ENCODE measurements at places on chromosomes 16 and 17.

GRCh38 chr17:51261024-51261963, 948 bp downstream of the UTP18 start:
- no peak for DNase-seq

- DNase-seq = no peak
Observed at GRCh38 chr17:50794361-50794760, 27.0 kb upstream of the ANKRD40CL start.

DNA sequence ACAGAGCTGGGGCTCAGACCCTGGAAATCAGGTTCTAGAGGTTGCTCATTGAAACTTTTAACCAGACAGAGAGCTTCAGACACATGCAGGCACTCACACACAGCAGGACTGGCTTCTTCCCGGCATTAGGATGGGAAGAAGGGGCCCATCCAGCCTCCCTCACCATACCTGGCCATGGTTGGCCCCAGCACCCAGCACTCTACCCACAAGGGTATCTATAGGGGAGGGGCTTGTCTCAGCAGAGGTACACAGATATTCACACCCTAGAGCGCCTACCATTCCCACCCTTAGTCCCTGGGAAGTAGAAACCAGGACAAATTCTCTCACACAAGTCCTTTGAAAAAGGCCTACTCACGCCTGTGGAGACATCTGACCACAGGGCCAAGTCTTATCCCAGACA, 20.5 kb upstream of the CCL2 start:
- DNase-seq = no peak

- DNase-seq = no peak
Observed at GRCh38 chr17:31645351-31645750, 213.7 kb downstream of the COPRS start.

DNA sequence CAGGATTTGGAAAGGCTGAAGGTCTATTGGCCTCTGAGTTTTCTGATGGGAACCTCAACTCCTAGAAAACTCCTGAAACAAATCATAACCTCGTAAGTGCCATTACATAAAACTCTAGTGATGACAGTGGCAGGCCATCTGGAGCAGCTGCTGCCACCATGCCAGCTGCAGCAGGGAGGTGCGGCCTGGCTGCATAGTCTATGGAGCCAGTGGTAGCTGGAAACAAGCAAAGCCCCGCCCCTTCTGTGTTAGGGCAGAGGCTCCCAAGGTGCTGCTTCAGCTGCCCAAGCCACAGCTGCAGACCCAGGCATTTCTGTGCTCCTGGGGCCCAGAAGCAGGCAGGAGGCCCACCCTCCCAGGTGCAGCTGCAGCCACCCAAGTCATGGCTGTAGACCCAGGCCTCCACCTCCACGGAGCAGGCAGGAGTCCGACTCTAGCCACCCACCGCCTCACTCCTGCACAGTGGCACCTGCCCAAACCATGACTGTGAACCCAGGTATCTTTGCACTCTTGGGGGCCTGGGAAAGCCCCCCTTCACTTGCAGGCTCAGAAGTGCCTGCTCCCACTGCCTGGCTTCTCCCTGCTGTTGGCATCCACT, 254.1 kb upstream of the KCNJ16 start:
- DNase-seq = no peak

DNA sequence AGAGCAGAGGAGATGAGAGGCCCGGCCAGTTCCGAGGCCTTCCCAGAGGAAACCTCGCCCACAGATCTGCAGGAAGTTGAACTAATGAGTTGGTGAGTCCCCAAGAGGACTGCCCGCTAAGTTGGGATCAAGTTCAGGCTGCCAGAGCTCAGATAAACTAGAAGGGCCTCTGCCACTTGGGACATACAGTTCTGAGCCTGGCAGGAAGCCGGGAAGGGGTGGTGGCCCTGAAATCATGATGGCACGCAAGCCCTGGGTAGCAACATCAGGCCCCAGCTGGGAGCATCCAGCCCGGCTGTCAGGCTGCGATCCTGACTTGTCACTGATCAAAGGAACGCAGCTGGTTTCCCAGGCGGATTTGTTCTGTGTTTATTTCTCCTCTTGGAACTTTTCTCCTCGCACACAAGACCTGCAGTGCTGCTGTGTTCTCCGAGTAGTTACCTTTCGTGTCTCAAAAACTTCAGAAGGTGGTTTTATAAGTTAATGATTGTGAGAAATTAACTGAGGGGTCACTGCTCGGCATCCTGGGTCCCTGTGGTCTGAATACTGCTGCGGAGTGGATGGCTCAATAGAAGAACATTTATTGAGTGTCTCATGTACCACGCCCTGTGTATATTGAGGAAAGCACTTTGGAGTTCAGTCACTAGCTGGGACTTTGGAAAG, 8.0 kb upstream of the WFDC1 start:
- DNase-seq = no peak

DNA sequence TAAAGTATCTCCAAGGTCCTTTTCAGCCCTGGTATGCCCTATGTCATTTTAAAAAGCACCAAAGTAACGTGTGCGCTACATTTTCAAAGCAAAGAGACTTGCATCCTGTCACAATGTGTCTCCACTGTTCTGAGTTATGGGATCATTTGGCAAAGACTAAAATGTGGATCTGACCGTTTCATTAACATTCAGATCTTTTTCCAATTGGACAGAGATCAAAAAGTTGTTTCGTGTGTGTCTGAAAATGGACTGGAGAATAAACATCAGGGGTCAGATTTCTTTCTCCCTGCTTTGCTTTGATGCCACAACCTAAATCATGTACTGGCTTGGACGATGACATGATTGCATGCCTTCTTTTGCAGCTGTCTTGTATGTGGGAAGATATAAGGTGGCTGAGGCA, 136.0 kb upstream of the NOG start:
- DNase-seq = no peak

DNA sequence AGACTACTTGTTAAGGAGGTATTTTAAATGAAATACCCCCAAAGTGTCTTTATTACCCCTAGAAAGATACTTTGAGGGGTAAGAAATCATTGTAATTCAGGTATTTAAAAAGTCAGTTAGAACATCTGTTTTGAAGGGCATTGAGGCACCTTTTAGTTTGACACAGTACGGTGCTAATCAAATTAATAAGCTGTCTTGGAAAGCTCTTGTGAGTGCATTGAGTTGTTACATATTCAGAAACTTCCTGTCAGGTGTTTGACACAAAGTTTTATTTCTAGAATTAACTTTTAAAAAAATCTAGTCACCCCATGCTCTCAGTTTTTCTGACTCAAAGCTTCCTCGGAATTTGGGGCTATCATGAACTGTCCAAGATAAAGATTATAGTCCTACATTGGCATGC, 4.6 kb downstream of the RBBP6 start:
- DNase-seq = no peak

- no peak for DNase-seq
Observed at GRCh38 chr16:16780588-16780987, 401.6 kb downstream of the NPIPA7 start.

- no peak for DNase-seq
Observed at GRCh38 chr16:89759746-89760340, 38.5 kb downstream of the ZNF276 start.

- no peak for DNase-seq
Observed at GRCh38 chr16:8683640-8684039, 9.2 kb downstream of the ABAT start.

Measured in fibroblast of skin of right biceps (primary cell).